Stimulated activated CD4-positive, alpha-beta T cell treated with anti-CD3 and anti-CD28 coated beads, Interleukin-1b, Interleukin-23, amount 100 ng/mL, for 1 hour (primary cell): ENCODE measurements at places on chromosomes 12 and 14.

GRCh38 chr12:15534322-15534721 is 212.0 kb downstream of the PTPRO start:
- DNase-seq = no peak

DNA sequence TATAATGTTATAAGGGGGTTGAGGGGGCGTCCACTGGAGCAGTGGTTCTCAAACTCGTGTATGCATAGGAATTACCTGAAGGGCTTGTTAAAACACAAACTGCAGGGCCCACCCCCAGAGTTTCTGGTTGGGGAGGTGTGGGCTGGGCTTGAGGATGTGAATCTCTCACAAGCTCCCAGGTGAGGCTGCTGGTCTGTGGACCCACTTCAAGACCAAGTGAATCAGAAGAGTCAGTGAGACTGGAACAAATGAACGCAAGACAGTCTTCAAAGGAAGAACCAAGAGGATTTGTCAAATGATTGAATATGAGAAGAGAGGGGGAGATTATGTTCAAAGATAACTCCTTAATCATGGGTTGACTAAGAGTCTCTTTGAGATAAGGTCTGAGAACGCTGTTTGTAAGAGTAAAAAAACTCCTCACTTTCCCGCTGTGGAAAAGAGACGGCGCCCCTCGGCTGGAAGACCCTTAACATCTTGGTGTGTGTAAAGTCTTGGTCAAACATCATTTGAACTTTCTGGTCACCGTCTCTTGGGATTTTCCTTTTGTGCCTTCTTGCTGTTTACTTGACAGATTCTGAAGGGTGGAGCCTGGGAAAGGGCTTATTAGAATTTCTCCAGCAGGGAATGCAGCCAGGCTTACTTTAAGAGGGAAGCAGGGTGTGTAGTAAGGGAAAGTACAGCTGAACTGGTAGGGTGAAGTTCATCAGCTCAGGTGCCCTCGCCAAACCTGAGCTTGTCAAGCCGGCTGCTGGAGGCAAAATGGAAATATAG is 5.3 kb upstream of the FOXN3 start:
- peak; percentile 32 for DNase-seq

- DNase-seq = no peak
Measured at GRCh38 chr12:131803961-131804521, 24.2 kb upstream of the MMP17 start.

GRCh38 chr14:31898838-31899528 is 178.1 kb upstream of the ARHGAP5 start:
- DNase-seq = no peak

DNA sequence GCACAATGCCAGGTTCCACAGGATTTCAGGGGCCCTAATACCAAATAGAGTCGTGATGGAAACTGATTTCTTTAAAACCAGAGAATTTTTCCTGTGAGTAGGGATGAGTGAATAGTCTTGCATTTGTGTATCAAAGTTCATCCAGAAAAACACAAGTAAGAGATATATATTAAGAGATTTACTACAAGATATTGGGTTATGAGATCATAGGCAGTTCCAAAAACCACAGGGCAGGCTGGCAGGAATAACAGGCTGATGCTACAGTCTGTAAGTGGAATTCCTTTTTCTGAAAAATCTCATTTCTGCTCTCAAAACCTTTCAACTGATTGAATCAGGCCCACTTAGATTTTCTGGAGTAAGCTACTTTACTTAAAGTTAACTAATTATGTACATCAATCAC is 1756.2 kb upstream of the SEL1L start:
- no peak for DNase-seq
